NCI-H2107 (cell line): ENCODE measurements at places on chromosomes 5 and 9.

DNA sequence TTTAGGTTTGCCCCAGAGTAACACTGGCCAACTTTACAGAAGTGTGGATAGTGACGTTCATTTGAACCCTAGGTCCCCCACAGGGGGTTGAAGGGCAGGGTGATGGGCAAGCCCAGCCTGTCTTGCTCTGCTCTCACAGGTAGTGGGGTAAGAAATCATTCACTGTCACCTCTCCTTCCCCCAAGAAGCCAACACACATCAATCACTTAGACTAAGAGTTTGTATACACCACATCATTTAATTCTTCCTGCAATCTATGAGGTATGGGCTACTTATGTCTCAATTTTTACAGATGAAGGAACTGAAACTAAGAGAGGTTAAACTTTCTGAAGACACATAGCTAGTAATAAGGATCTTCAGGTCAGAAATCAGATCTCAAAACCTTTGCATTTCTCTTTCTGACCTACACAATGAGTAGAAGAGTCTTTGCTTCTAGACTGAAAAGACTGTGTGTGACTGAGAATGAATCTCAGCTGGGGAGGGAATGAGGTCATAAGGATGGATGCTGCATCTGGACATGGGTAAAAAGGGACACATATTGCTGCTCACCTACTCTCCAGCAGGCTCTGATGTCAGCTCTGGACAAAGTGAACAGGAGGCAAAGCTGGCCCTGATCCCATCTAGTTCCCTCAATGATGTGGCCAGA, 81.0 kb upstream of the EQTN start:
- DNase-seq = no peak

- DNase-seq = no peak
Observed at GRCh38 chr5:1122511-1123294, 10.8 kb upstream of the SLC12A7 start.

GRCh38 chr9:7095058-7095457, 337.3 kb downstream of the KDM4C start:
- DNase-seq = no peak

- no peak for DNase-seq
Observed at GRCh38 chr9:110126986-110127864, 80.7 kb downstream of the C9orf152 start.

DNA sequence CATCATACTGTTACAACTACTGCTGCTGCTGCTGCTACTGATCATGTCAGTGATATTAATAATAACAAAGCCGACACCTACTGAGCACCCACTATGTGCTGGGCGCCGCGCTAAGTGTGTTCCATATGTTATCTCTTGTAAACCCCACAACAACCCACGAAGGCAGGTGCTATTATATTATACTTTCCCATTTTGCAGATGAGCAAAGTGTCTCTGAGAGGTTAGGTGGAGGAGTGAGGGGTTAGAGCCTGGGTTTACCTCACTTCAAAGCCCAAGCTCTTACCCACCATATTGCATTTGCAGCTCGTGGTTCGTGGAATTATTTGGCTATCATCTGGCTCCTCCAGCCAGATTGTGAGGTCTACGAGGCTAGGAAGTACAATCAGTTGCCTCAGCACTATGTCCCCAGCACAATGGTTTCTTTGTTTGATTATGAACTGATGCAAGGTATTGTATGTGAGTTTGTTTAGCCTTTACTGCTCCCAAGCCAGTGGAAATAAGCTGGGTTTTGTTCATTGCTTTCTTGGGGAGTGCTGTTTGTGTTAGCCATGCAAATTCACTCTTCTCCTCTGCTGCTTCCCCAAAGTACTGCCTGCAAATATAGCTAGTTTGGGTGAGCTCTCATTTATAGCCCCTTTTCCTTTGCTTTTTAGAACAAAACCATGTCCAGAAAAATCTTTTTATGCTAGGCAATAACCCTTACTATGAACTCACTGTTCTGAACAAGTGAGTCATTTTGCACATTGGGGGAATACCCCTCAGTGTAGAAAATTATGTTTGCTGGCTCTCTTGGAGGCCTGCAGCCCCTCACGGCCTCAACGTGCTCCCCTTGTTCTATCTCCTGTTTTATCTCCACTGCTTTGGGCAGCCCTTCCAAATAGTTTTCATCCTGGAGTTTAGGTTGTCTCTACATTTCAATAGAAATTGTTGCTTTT, 47.9 kb downstream of the ALG2 start:
- DNase-seq = no peak

- DNase-seq = no peak
Observed at GRCh38 chr5:14598225-14598624, 16.6 kb downstream of the OTULINL start.

DNA sequence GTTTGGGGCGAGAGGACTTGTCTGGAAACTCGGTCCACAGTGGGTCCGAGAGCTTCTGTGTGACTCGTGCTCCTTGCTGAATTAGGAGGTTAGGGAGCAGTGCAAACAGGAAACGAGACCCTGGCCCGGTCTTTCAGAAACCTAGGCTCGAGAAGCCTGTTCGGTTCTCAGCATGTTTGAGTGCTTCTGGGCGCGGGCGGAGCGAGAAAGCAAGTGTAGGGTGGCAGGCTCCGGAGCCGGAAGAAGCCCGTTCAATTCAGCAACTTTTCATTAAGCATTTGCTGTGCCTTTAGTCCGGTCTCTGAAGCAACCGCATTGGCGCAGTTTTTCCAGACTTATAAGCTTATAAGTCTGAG, 547 bp downstream of the CLTA start:
- DNase-seq = no peak
